ENCODE measurements at places on chromosomes 16 and 17. TPM values are rescaled to one million over a fixed set of nuclear protein-coding genes. Genes with fewer than 3 reads are reported as not detected.

- DNase-seq: no peak
Observed at GRCh38 chr17:3574231-3574630, 16.6 kb upstream of the TRPV3 start.

GRCh38 chr17:17785407-17785806 lies 51.4 kb downstream of the SREBF1 start:
- DNase-seq: no peak

DNA sequence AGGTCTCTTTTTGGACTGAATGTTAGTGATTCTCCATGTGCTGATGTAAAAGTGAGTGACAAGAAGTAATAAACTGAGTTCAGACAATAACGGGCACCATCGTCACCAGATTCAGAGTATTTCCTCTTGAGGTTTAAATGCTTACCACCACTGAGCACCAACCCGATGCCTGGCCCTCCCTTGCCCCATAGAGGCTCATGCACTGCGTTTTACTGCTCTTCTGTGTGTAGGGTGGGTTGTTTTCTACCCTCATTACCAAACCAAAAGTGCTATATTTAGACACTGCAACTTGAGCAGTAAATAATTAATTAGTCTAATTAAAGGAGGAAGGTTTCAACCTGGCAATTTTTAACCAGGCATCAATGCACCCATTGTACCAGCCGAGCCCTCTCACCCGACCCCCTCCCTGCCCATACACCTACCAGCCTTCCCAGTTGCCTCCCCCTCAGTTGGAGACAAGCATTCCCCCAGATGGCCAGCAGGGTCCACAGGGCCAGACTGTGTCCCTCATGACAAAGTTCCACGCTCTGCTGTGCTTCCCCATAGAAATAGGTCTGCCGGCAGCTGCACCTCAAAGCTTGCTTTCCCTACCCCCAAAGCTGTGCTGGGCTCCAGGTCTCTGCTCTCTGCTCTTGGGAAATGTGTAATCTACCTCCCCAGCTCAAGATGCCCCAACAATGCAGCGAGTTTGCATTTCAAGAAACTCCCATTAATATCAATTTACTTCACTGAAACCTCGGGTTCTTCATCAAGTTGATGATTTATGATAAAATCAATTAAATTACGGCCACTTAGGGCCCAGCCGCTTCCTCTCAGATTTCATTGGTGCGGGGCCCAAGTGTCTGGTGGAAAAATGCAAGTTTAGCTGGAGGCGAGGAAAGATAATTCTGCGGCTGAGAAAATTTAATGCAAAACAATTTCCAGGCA lies 16.0 kb downstream of the HOXB4 start:
- no peak for DNase-seq

- DNase-seq: no peak
Observed at GRCh38 chr16:65200857-65201256, 79.0 kb upstream of the CDH11 start.

DNA sequence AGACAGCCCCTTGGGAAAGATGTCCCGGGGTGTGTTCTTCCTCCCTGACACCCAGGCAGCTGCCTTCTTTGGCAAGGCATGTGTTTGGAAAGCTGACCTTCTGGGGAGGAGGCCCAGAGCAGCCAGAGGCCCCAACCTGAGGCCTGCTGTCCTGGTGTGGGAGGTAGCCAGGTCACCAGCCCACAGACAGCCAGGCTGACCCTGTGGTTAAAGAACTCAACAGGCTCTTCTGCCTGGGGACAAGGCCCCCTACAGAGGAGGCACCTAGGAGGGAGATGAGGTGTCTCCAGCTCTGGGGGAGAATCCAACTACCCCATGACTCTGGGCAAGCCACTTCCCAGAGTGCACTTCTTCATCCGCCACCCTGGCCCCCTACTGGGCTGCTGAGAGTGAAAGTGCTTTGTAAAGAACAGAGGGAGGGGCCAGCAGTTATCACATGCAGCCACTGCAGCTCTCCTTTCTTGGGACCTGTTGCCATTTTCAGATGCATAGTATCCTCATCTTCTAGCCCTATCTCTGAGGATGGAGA lies 13.1 kb upstream of the SREBF1 start:
- DNase-seq: no peak

GRCh38 chr17:7889166-7889955 lies 772 bp downstream of the CHD3 start:
- DNase-seq: peak; percentile 55

The CDH8 gene
- 0.24 TPM for total RNA-seq

- DNase-seq: no peak
Observed at GRCh38 chr16:67676516-67676915, 9.9 kb downstream of the C16orf86 start.

DNA sequence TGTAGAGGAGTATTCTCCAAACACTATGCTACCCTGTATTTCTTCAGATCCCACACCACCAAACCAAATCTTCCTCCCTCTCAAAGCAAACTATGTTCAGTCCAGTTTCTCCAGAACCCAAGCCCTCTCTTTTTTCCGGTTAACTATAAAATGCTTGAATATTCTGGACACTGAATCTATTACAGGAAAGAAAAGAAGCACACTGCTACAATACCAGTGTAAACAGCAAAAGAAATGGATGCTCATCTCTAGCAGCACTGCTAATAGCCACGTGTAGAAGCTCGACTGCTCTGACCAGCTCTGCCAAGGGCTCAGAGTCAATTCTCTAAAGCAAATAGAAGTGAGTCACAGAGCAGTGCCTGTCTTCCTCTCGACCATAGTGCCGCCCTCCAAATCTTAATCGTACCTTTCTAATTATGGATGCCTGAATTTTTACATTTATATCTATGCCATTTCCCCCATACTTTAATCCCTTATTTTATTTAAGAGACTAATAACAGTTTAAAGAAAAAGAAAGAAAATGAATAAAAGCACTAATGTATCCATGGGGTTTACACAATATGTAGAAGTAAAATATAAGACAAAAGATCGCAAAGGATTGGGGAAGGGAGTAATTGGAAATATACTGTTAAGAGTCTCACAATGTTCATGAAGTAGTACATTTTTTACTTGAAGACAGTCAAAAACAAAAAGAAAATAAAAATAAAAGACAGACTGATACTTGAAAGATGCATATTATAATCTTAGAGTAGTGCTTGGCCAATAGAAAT lies 154.5 kb downstream of the PARN start:
- no peak for DNase-seq

The HOXB1 gene
- not detected for total RNA-seq

Data from glomerular endothelial cell (primary cell).